ENCODE measurements at places on chromosomes 11 and 22.

GRCh38 chr11:77092382-77092781 is 10.3 kb upstream of the OMP start:
- DNase-seq, result no peak

DNA sequence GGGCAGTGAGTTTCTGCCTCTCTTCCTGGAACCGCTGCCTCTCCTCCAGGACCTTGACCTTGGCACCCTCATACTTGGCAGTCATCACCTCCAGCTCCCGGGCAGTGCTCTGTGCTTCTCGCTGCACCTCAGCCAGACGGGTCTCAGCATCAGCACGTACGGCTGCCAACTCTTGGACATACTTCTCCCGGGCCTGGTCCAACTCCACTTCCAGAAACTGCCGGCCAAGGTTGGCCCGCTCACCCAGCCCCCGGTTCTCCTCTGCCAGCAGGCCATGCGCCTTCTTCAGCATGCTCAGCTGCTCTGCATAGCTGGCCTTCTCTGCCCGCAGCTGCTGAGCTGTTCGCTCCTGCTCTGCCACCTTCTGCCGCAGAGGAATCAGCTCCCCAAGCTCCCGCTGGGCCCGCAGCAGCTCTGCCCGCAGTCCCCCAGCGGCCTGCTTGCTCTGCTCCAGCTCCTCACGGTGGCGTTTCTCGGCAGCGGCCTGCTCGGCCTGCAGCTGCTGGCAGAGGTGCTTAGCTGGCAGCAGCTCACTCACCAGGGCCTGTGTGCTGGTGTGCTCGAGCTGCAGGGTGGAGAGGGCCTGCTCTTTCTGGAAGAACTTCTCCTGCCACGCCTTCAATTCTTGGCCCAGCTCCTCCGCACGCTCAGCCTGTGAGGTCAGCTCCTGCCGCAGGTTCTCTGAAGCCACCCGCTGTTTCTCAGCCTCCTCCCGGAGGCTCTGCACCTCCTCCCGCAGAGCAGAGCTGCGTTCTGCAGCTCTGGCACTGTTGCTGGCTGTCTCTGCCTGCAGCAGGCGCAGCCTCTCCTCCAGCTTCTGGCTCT is 14.4 kb downstream of the IL18BP start:
- DNase-seq, result no peak

DNA sequence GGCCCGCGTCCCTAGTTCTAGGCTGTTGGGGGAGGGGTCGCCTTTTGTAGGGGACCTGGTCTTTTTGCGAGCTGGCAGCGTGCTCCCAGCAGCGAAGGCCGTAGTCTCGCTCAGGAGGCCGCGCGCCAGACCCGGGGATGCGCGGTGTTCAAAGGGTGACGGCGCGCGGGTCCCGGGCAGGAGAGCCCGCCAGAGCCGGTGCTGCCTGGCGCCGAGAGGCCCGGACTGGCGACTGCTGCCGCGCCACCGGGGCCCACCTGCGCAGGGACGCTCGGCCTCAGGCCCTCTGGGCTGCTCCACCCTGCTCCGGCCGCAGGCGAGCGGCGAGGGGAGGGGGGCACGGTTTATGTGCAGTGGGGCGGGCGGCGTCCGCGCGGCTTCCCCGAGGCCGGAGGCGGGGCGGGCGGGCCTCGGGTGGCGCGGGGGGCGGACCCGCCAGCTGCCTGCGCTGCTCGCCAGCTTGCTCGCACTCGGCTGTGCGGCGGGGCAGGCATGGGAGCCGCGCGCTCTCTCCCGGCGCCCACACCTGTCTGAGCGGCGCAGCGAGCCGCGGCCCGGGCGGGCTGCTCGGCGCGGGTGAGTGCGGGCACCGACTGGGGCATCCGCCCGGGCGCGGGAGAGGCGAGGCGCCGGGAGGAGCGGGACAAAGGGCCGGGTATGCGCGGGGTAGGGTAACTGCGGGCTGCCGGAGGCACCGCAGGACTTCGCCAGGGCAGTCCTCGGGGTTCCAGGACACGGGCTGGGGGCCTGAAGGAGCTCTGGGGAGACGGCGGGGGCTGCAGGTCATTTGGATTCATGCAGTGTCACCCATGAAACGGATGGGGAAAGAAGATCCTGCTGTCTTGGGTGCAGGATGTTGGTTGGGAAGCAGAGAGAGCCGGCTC is at the start of gene PRSS23:
TSS of gene PRSS23 (plus strand) at position 467 of the 884 bp plus-strand sequence. CDS start 7,102 bp downstream, outside the sequence.
- peak; percentile 50 for DNase-seq

DNA sequence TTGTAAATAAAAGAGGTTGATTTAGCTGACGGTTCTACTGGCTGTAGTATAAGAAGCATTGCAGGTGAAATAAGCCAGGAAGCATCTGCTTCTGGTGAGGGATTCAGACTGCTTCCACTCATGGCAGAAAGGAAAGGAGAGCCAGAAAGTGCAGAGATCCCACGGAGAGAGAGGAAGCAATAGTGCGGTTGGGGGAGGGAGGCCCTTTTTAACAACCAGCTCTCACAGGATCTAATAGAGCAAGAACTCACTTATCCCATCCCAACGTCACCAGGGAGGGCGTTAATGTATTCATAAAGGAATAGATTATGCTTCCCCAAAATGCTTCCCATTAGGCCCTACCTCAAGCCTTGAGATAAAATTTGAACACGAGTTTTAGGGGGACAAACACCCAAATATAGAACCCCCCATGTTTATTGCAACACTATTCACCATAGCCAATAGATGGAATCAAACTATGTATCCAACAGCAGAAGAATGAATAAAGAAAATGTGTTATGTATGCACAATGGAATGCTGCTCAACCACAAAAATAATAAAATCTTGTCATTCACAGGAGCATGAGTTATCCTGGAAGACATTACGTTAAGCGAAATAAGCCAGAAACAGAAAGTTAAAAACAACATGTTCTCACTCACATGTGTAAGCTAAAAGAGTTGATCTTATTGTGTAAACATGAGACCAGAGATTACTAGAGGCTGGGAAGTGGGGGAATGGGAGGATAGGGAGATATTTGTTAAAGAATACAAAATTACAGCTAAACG is 908.3 kb upstream of the ANO3 start:
- no peak for DNase-seq

- no peak for DNase-seq
Measured at GRCh38 chr22:46379066-46379930, 43.8 kb downstream of the TRMU start.

- no peak for DNase-seq
Measured at GRCh38 chr11:12786891-12787290, 112.7 kb downstream of the TEAD1 start.

DNA sequence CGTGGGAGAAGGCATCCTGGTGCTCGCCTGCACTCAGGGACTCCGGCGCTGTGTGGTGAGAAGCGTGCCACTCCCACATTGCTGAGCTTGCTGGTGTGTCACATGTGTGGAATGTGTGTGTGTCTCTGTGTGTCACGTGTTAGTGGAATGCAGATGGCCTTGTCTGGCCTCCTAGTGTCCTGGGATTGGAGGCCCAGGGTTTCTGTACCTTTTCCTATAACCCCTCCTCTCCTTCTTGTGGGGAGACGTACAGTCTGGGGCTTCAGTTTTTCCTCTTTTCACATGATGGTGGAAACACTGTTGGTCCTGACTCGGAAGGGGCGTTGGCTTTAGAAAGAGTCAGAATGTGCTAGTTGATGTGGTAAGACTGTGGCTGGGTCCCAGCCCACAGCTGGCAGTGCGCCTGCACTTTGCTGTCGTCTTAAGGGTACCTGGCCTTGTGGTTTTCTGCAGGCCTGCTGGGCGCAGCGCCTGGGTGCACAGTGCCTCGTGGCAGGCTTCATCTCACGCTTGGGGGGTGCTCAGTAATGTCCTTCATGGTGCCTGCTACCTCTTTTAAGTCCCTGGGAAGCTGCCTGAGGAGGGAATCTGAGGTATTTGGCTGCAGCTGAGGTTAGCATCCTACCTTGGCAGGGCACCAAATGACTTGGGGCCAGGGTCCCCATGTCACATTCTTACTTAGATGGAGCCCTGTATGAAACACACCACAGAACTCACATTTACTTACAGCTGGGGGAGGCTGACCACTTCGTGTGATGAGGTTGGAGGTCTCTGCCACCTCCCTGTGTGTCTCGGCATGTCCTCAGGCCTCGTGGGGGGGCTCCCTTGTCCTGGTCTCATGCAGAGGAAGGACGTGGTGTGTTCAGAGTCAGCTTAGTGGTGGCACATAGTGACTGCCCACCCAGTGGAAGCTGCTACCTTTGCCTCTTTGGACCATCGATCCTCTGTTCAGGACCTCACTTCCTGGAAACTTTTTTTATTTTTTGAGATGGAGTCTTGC is 61.9 kb downstream of the MED15 start:
- DNase-seq, result peak; percentile 75

DNA sequence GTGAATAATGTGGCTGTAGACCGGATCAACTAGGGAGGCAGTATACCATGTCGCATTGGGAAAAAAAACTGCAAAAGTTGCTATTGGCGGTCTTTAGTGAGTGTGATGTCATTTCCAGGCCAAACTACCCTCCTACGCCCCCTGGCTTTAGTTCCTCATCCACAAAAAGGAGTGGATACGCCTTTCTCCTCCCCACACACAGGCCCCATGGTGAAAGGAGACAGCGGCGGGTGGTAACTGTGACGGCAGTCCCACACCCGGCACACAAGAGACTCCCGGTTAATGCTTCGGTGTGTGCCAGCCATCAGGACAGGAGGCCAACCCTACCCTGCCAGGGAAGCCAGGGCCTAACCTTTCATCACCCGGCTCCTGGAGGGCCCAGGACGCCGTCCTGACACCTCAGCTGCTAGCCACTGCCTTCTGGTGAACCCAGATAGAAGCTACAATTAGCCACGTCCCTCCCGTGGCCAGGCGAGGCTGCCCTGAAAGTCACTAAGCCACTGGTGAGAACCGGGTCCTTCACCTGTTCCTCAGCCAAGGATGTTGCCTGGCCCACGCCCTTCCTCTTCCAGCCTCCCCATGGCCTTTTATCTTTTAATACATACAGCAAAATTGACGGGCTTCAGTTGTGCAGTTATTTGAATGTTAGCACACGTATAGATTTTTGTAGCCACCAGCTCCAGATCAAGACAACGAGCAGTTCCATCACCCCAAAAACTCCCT is 10.8 kb downstream of the TP53I11 start:
- DNase-seq, result no peak

GRCh38 chr22:45582236-45582954 is 79.7 kb downstream of the FBLN1 start:
- no peak for DNase-seq

GRCh38 chr22:24189249-24190158 is 8.2 kb downstream of the SUSD2 start:
- DNase-seq, result peak; percentile 67

DNA sequence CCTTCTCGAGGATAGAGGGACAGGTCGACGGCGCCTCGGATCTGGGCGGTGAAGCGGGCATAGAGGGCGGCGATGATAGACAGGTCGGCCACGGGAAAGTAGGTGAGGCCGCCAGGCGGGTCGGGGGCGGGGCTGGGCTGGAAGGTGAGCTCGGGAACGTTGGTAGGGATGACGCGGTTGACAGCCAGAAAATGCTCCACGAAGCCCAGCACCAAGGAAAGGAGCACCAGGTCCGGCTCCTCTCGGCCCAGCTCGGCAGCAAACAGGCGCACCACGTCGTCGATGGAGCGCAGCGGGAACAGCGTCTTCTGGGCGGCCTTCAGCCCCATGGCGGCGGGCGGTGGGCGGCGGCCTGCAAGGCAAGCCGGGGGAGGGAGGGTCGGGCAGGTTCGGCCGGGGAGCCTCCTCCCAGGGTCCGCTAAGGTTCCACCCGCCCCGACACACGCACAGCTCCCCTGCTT is 540 bp downstream of the MEN1 start:
- DNase-seq, result peak; percentile 37

DNA sequence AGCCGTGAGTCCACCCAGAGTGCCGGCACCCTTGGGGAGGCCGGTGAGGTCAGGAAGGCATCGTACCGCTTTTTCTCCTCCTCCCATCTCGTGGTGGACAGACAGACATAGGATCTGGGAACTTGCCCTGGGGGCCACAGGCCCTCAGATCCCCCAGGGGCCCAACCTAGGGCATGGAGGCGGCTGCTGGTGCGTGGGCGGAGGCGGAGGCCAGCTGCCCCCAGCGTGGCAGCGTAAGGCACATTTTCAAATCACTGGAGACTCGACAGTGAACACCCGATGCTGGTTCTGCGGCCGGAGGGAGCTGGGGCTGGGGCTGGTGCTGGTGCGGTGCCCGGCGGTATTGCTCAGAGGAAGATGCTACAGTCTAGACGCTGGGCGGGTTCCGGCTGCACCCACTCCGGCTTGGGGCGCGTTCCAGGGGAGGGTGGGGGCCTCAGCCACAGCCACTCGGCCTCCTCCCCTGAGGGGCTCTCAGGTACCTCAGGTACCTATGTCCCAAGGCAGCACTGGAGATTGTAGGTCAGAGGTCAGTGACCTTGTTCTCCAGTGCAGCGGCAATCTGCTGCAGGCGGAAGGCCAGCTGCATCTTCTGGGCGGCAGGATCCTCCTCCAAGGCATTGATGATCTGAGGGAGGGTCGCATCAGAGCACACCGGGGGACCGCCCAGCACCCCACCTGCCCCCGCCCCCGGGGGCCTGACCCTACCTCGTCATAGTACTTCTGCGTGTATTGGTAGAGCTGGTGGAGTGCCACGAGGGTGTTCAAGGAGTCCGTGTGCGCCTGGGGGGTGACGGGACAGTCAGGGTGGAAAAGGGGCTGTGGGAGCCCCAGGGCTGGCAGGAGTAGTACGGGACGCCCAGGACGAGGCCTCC is 5.2 kb upstream of the MAPK11 start:
- DNase-seq, result no peak

DNA sequence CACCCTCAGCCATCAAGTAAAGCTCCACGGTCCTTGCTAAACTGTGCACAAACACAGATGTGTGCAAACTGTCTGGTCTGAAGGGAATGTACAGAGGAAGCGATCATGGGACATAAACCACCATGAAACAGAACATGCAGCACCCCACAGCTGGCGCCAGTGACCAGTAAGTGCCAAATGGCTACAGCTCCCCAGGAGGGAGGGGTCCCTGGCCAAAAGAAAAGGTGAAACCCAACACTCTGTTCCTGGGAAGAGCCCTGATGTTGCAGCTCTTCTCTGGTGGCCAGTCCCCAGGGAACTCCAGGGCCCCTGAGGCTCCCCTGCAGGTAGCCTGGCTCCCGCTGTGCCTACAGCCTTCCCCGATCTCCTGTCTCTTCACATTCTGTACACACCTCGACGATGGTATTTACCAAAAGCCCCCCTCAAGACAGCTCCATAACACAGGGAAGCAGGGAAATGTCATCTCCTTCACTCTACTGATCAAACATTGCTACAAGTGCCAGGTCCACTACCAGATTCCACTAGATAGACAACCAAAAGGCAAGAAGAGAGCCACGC is 2.9 kb downstream of the DGCR6L start:
- no peak for DNase-seq

GRCh38 chr11:102204174-102204573 is 93.9 kb downstream of the YAP1 start:
- no peak for DNase-seq

DNA sequence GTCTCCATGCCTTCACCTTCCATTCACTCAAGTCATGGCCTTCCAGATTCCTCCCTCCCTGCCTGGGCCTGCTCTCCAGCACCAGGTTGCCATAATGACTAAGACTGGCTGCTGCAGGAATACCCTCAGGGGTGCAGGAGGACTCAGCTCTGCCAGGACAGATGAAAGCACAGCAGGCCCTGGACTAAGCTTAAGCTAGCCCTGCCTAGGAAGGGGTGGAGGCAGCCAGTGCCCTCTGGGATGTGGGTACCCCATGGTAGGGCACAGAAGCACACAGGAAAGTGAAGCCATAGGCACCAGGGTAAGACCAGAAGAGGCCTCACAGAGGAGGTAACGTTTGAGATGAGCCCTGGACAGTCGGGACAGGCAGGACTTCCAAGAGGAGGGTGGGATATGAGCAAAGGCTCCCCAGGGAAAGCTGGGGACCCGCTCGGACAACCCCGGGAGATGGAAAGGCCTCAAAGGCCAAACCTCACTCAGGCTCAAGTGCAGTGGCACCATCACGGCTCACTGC is 3.0 kb upstream of the RIN1 start:
- no peak for DNase-seq

- no peak for DNase-seq
Measured at GRCh38 chr11:4890279-4890678, 8.6 kb downstream of the OR51T1 start.

Data from stimulated activated naive CD8-positive, alpha-beta T cell treated with anti-CD3 and anti-CD28 coated beads, Interleukin-15, Interleukin-2, amounts not matched to agents 100 U/mL and 50 U/mL, for 24 hours (primary cell).